ENCODE measurements at places on chromosomes 16 and 17.
A peak's percentile ranks its signal among the peaks of the same experiment; 100 is the strongest.

GRCh38 chr17:15285466-15285865 lies 20.3 kb upstream of the PMP22 start:
- DNase-seq, result no peak

GRCh38 chr16:66427871-66428681 lies 981 bp downstream of the BEAN1 start:
- DNase-seq, result no peak

- no peak for DNase-seq
Measured at GRCh38 chr16:2497695-2498484, 15.9 kb upstream of the ATP6V0C start.

DNA sequence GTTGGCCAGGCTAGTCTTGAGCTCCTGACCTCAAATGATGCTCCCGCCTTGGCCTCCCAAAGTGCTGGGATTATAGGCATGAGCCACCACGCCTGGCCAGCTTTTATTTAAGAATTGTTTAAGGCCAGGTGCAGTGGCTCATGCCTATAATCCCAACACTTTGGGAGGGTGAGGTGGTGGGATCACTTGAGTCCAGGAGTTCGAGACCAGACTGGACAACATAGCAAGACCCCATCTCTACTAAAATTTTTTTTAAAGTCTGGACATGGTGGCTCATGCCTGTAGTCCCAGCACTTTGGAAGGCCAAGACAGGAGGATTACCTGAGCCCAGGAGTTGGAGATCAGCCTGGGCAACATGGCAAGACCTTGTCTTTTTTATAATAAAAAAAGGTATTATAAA lies 5.2 kb downstream of the PLXDC1 start:
- DNase-seq, result no peak

GRCh38 chr17:55190748-55191147 lies 74.0 kb upstream of the HLF start:
- no peak for DNase-seq

DNA sequence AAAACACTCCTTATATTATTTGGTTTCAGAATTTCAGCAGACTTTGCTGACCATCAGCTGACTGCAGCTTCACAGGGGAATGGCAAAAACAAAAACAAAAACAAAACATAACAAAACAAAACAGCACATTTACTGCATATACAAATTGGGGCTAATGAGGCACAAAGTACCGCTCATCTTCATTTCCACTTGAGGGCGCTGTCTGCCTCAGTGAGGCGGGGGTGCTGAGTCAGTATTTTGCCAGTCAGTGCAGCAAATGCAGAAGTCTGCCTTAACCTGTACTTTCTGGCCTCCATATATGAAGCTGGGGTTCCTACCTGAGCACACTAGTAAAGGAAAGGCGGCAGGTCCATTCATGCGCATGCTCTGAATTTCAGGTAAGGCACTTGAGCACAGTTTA lies 13.5 kb upstream of the DYNLRB2 start:
- DNase-seq, result peak; percentile 41

DNA sequence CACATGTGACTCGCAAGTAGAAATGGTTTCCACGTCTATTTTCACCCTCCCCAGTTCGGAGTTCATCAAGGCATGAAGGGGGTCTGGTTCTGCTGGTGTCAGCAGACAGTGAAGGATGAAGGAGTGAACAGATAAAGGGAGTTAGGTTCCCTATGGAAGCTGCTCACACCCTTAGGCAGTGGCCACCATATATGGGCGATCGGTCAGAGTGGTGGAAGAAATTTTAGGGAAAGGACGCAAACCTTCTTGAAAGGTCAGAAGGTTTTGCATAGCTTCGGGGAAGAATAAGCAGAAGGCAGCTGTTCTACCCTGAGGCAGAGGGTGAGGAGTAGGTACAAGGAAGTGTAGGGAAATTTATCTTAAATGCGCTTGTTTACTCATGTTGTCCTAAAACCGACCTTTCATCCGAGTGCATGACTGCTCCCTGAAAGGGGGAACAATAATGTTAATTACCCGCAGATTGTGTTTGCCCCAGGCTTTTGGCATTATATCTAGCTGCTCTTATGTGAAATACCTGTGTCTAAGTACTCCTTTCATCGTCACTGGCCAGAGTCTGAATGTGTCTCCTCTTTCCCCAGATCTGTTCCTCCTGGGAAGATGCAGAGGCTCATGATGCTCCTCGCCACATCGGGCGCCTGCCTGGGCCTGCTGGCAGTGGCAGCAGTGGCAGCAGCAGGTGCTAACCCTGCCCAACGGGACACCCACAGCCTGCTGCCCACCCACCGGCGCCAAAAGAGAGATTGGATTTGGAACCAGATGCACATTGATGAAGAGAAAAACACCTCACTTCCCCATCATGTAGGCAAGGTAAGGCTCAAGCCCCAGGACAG lies 12.5 kb downstream of the CDH5 start:
- DNase-seq, result no peak

DNA sequence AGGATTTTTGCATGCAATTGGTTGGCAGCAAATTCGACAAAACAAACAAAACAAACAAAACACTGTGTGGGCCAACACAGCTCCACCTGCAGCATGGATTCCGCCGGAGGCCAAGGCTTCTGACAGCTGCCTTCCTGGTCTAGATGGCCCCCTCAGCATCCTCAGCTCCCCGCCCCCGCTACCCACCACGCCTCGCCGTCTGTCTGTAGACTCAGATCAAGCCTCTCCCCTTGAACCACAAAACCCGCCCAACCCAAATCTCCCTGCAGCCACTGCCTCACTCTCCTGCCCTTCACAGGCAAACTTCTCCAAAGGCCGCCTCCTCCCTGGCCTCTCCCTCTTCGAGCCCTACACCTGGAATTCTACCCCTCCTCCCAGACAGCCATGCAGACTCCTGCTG lies 57.9 kb downstream of the RTN4RL1 start:
- DNase-seq, result no peak

DNA sequence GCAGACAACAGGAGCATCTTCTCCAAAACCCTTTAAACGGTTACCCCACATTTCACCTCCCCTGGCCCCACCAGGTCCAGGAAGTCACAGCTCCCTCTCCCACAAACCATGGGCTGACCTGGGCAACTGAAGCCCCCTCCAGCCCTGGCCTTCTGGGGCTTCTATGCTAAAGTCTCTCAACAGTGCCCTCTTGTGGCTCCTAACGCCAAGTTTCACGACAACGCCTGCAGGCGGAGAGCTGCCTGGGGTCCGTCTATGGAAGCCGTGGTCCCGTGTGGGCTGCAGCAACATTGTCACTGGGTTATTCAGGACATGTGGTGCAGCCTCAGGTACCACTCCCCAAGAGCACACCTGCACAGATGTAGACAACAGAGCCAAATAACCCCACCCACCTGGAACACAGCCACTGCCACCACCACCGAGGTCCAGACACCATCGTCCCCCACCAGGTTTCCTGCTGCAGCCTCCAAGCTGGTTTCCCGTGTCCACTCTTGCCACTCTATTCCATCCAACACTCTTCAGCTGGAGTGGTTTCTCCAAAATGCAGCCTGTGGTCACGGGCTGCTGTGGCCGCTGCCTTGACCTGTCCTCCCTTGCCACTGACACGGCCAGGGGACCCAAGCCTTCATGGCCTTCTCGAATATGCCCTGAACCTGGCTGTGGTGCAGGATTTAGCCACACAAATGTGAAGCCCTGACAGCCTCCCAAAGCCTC lies 19.1 kb downstream of the C16orf95 start:
- DNase-seq, result peak; percentile 11

- no peak for DNase-seq
Measured at GRCh38 chr16:56999409-57000270, 10.3 kb downstream of the NLRC5 start.
